Common myeloid progenitor, CD34-positive (primary cell): ENCODE measurements at places on chromosomes 1 and 21.

DNA sequence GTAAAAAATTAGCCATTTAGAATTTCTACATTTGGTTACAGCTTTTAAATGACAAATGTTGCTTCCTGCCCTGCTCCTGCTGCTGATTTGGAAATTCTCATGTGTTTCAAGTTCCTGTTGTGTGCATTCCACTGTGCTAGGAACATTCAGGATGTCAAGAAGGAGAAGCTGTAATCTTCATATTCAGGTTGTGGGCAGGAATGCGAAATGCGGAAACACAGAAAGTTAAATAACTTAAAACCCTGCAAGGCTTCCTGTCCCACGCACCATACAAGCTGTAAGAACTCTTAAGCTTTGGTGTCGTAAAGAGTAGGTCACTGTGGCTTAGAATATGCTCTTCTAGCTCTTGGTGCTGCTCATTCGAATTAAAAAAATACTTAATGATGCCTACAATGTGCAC is 52.6 kb downstream of the S100B start:
- DNase-seq, result peak; percentile 86

GRCh38 chr1:212651521-212651920 is 43.0 kb downstream of the ATF3 start:
- DNase-seq, result no peak

DNA sequence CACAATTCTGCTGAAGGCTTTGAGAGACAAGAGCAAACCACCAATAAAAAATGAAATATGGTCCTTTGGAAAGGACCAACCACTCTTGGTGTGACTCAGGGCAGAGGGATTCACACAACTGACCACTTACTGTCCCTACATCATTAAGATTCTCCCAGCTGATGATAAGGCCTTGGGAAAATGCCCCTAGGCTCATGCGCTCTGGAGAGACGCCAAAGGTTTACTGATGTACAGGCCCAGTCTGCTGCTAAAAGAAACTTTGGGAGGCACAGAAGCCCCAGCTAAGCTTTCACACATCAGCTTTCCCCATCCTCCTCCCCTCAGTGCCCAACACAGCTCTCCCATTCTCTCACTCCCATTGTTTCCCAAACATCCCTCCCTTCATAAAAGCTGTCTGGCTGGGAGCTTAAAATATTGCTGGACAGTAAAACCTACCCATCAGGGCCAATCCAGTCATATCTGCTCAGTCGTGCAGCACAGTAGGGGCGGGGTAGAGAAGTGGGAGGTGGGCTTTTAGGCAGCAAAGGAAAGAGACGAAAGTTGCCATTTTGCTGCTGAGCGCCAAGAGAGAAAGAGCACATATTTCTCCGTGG is at the start of gene GJA8:
Gene GJA8, plus strand, starts transcription at position 543 of the 593 bp plus-strand sequence. CDS start 5,161 bp downstream, outside the sequence.
- DNase-seq, result no peak

DNA sequence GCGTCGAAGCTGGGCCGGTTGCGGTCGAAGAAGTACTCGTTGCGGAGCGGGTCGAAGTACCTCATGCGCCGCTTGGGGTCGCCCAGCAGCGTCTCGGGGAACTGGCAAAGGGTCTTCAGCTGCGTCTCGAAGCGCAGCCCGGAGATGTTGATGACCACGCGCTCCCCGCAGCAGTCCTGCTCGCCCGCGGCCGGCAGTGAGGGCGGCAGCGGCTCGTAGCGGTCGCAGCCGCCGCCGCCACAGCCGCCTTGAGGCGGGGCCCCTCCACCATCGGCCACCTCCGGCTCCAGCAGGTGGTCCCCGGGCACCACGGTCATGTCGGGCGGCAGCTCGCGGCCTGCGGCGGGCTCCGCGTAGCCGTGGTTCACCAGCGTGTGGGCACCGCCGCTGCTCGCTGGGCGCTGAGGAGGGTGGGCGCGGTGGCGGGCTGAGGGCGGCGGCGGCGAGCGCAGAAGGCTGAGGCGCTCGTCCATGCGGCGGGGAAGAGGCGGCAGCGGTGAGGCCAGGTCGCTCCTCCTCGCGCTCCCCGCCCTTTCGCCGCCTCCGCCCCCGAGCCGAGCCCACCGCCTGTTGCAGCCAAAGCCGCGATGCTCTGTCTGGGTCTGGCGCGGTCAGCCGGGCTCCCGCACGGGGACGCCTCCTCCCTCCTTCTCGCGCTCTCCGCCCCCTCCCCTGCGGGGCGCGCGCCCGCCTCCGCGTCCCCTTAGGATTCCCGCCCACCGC is at the start of gene KCNA3:
Gene KCNA3, minus strand, starts transcription at position 604 of the 723 bp plus-strand sequence. Its CDS starts 131 bp downstream, at position 473.
- DNase-seq, result peak; percentile 74

- DNase-seq, result no peak
These were observed 10.0 kb downstream of the NCSTN start for GRCh38 chr1:160353223-160353622.

DNA sequence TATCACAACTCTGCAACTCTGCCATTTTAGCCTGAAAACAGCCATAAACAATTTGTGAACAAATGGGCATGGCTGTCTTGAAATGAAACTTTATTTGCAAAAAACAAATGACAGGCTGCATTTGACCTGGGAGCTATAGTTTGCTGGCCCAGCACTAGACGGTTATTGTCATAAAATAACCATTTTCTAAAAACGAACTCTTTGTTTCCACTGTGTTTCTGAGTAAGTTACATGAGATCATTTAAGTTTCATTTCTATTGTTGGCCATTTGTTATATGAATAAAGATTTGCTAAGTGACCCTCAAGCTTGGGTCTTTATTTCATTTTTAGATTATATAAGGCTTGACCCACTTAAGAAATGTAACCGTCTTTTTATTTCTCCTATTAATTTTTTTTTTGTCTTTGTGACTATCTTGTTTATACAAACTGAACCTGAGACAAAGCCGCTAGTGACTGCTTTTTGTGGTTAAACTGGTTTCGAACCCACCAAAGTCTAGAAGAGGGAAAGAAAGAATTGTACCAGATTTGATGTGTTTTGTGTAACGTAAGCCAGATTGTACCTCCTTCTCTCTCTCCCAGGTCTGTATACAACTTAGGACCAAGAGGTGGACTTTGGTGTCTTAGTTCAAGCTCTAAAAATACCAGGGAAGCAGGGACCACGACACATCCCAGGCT is 12.9 kb upstream of the KCNJ15 start:
- no peak for DNase-seq

DNA sequence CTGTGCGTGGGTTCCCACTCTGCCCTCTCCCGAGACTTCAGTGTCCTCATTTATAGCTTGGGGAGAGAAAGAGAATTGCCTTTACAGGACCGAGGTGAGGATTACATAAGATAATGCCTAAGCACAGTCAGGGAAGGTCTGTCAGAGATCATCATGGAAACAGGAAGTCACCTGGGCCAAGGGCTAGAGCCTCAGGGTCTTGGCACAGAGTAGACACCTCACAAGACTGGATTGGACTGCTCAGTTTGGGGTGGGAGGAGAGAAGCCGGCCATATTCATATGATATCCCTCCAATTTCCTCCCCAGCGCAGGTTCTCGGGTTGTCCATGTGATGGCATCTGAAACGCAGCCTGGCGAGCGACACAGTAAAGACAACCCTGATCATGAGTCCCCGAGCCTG is 3.8 kb downstream of the CNR2 start:
- DNase-seq, result peak; percentile 60

- peak; percentile 72 for DNase-seq
These were observed at the start of gene ZNF362 for GRCh38 chr1:33256471-33257206. ZNF362 (plus strand) TSS chr1:33256492; CDS start chr1:33270575, 14,083 bp downstream.

GRCh38 chr1:90347366-90347765 is 352.5 kb downstream of the ZNF326 start:
- peak; percentile 26 for DNase-seq

GRCh38 chr1:64478594-64479470 is 8.9 kb downstream of the CACHD1 start:
- DNase-seq, result no peak

DNA sequence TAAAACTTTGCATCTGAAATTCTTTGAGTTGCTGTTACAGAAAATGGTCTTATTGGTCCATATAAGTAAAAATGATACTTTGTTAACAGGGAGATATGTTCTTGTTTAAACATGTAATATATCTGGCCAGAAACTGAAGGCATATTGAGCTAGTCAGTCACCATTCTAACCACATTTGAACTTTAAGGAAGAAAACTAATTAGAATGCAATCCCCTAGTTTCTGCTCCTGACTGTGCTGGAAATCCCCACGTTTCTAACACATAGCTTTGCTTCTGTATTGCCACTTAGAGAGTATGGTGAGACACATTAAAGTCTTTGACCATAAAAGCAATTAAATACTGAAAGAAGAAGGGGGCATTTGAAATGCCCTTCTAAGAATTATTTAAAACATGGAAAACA is 32.1 kb upstream of the HIVEP3 start:
- no peak for DNase-seq

- DNase-seq, result no peak
These were observed 37.4 kb downstream of the VANGL1 start for GRCh38 chr1:115679141-115679611.

DNA sequence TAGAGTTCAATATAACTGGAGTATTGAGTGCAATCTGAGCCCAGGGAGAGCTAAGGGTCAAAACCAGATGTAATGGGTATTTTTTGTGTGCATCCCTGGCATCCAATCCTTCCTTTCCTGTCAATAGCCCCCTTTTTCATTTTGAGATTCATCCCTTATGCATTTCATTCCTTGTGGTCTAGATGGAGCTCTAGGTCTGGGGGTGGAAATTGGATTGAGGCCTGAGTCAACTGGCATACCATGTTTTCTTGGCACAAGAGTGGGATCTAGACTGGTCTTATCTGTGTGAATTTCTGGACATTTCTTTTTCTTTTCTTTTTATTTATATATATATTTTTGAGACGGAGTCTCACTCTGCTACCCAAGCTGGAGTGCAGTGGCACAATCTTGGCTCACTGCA is 67.3 kb upstream of the RAB3GAP2 start:
- DNase-seq, result no peak

DNA sequence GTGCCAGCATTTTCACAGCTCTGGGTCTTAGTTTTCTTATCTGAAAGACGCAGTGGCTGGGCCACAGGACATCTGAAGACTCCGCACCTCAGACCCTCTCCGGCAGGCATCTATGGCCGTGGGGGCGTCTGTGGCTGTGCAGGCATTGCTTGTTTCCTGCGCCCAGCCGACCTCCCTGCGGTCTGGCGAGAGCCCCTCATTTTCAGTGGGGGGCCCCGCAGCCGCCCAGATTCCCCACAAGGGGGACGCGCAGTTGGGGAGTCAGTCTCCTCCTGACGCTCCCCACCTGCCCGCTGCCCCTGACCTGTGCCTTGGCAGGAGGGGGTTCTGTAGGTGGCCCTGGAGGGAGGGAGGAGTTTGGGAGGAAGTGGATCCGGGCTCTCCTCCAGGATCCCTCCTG is 3.5 kb upstream of the TFF1 start:
- DNase-seq, result no peak

GRCh38 chr1:17195731-17196130 is 9.2 kb upstream of the PADI1 start:
- no peak for DNase-seq

GRCh38 chr1:8152731-8153702 is 126.9 kb upstream of the ERRFI1 start:
- no peak for DNase-seq

DNA sequence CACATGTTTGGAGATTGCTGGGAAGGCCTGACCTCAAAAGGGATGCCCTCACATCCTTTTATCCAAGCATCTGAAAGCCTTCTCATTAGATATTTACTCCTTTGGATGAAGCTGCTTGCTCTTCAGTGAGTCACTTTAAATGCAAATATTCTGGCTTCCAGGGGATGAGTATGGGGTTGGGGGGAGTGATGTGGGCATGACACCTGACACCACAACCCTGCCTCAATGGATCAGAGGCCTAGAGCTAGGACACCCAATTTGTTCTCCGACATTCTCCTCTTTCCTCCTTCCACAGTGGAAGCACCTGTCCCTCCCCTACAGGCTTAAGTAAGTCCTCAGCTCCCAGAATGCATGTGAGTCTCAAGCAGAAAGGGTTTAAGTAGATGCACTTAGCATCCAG is 238.3 kb downstream of the OMA1 start:
- DNase-seq, result no peak

GRCh38 chr21:31273278-31273677 is 70.8 kb downstream of the TIAM1 start:
- no peak for DNase-seq

DNA sequence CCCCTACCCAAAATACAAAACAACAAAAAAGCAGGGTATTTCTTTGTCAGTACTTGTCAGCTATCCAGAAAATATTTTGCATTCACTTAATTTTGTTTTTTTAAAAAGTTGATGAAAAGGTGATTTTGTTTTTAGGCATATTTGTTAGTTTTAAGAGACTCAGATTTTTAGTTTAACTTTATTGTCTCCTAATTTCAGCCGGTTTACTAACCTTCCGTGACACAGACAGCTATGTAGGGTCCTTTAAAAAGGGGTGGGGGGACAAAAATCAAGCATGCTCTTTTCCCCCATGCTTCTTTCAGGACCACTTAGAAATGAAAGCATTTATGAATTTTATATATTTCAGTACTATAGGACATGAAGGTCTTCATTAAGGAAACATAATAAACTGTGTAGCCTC is 1.6 kb downstream of the PBX1 start:
- DNase-seq, result no peak

- no peak for DNase-seq
These were observed 441.9 kb upstream of the ADGRL4 start for GRCh38 chr1:79448426-79448825.

GRCh38 chr1:156578055-156578454 is 1.5 kb upstream of the TTC24 start:
- DNase-seq, result no peak
